ENCODE measurements at places on chromosomes 2 and 18.
A peak's percentile ranks its signal among the peaks of the same experiment; 100 is the strongest.

- DNase-seq, result no peak
Measured at GRCh38 chr2:221392228-221392881, 179.7 kb downstream of the EPHA4 start.

DNA sequence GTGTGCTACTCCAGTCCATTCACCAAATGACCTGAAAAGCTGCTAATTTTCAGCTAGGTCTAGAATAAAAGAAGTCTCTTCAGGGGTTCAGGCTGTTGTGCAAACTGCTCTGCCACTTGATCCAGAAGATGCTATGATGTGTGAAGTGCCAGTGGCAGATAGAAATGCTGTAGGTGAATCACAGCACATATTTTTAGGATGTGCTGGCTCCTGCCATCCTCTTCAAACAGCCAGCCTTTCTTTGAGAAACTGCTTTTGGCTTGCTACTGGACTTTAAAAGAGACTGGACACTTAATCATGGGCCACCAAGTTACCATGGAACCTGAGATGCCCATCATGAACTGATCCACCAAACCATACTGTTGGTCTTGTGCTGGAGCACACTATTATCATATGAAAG, 322.1 kb downstream of the EN1 start:
- DNase-seq, result no peak

- no peak for DNase-seq
Measured at GRCh38 chr18:73948497-73948896, 199.1 kb downstream of the FBXO15 start.

DNA sequence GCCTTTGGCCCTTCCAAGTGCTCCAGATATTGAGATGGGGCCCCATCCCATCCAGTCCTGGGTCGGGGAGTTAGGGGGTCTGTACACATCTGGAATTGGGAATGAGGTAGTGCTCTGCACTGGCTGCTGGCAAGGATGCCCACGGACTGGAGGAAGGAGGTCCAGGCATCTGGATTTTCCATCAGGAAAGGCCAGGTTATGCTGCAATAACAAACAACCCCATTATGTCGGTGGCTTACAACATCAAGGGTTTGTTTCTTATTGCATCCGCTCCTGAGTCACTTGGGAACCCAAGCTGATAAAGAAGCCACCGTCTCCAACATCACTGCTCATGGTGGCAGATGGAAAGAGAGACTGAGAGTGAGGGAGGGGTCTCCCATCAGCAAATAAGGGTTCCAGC, 229.9 kb downstream of the TFCP2L1 start:
- DNase-seq, result no peak

- DNase-seq, result no peak
Measured at GRCh38 chr18:76463358-76463757, 31.7 kb downstream of the ZNF516 start.

DNA sequence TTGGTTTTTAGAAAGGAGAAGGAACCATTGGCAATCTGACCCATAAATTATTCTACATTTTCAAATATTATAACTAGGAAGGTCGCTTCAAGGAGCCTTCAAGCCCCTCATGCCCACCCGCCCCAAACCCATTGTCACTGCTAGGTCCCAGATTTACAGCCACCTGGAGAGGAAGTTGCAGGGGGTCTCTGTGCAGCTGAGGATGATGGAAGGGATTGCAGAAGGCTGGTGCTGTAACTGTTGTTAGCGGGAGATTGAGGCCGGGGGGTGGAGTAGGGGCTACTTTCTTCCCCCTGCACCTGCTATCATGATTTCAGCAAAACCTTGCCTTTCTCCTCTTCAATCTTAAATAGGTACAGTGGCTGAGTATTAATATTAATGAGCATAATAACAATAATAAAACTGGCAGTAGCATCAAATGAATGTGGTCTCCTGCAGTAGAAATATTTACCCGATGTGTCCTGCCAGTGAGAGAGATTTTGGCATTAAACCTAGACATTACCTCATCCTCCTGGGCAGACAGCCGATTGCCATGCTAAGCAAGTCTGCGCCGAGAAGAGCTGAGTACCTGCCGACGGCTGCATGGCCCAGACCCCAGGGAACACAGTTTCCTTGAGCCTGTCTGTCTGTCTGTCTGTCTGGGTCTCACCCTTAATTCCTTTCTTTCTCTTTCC, 225.4 kb downstream of the FAM210A start:
- peak; percentile 34 for DNase-seq

GRCh38 chr18:35778850-35779627, 193.4 kb upstream of the RMP24 start:
- no peak for DNase-seq

GRCh38 chr2:67945940-67946339, 116.9 kb downstream of the C1D start:
- DNase-seq, result no peak

DNA sequence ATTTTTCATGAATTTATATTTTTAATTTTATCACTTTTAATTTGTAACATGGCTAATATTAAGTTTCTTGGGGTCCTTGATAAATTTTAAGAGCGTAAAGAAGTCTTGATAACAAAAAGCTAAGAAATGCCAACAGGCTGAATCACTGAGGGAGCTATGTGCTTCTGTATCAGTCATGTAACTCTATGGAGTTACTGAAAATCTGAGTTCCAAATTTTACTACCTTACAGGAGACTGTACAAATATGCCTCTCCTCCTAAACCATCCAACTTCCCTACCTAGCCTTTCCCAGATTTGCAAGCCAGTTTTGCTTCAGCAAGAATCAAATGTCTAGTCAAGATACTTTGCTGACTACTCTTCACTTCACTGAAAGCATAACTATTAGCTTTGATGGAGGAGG, 35.7 kb downstream of the FEZ2 start:
- DNase-seq, result no peak
